ENCODE measurements at places on chromosomes 1 and 21.

DNA sequence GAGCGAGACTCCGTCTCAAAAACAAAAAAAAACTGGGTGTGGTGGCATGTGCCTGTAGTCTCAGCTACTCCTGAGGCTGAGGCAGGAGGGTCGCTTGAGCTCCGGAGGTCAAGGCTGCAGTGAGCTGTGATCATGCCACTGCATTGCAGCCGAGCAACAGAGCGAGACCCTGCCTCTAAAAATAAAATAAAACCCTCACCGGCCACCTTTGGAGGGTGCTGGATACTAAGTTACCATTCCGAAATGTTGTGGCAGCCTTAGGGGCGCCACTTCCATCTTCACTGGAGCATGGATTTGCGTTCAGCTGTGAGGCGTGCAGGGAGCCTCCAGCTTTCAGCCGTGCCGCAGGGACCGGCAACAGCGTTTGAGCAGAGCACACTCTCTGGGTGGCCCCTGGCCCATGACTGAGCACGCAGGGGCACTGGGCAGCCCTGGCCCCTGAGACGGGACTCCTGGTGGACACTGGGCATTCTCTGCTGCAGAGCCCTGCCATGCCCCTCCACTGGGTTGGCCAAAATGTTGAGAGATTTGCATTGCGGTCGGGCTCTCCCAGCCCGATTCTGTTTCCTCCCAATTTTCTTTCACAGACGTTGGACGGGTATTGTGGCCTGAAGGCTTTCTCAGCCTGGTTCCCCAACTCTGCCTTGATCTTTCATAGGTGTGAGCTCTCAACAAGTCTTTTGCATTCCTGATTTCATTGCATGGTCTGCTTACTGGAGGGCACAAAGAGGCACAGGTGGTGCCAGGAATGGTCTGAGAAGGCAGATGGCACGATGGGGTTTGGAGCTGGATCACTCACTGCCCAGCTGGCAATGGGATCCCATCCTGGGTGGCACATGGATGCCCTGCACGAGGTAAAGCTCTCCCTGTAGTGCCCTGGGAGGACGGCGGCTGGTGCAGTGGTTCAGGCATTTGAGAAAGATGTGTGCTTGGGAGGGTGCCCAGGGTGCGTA lies 5.8 kb upstream of the CFAP74 start:
- DNase-seq = no peak

DNA sequence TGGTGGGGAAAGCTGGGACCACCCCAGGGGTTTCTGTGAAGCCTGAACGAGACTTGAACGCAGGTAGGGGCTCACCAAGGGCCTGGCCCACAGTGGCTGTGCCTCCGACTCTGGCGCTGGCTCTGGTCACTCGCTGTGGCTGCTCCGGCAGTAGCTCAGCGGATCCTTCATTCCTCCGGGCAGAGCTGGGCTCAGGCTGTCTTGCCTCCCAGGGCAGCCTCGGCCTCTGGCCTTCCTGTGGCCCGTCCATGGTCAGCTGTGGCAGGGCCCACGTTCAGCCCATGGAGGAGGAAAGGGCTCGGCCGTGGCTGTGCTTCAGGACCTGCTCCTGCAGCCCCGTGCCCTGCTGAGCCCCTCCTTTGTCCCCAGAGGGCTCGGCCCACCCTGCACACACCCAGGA lies 162.9 kb upstream of the C1orf174 start:
- DNase-seq = no peak

DNA sequence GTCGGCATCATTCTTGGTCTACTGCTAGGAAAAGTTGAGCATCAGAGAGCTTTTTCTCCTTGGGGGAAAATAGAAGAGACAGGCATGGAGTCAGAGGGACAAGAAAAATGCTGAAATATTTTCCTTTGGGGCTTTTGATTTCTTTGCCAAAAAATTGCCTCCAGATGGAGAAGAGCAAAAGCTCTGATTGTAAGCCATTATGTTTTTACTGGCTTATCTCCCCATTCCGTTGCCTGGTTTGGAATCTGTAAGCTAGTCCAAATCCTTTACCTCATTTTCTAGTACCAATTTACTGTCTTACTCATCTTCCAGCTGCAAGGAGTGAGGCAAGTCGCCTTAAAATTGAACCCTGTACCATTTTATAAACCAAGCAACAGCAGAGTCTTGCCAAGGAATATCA lies 23.3 kb upstream of the NBL1 start:
- DNase-seq = peak; percentile 65

DNA sequence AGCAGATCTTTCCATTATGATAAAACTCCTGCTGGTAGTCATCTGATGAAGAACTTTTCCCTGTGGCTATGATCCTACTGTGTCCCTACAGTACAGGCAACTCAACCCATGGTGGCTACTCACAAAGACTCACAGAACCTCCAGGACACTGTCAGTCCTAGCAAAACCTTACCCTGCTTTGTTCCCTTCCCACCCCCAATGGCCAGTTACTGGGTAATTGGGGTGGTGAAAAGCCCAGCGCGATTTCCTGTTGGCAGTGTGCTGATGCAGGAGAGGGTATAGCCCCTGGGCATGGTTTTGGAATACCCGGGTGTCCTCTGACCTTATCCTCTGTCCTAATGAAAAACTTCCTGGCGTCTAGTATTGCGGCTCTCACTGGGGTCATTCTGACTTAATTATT lies 533 bp upstream of the RGL1 start:
- DNase-seq = no peak

GRCh38 chr21:16241016-16241415 lies 511.2 kb downstream of the USP25 start:
- peak; percentile 12 for DNase-seq

All from stromal cell of bone marrow (primary cell).